Activated naive CD4-positive, alpha-beta T cell treated with anti-CD3 and anti-CD28 coated beads for 36 hours (primary cell): ENCODE measurements at places on chromosomes 3 and 15.

DNA sequence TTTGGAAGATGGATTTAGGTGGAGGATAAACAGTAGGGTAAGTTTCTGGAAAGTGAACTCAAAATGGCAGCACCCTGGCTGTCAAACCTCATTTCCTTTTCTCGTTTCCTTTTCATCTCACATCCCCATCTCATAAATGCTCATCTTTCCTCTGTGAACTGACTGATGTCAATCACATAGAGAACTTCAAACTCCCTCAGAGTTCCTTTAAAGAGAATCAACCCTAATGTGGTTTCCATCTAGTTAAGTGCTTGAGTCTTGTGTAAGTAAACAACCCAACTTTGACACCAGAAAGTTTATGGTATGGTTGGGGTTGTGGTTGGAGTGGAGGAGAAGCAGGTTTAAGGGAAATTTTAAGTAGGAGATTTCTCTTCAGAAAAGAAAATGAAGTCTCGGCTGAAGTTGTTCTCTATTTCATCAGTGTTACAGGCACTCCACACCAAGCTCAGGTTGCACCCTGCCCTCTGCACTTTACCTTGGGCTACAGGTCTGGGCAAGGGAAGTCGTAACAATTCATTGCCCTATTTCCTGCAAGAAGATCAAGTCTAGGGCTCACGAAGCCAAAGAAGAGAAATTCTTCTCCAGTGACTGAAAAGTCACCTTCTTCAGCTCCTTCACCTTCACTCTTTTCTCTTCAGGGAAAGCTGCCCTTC is 34.4 kb upstream of the TNIK start:
- DNase-seq = peak; percentile 41

GRCh38 chr3:29026286-29026685 is 254.6 kb upstream of the RBMS3 start:
- DNase-seq = no peak

DNA sequence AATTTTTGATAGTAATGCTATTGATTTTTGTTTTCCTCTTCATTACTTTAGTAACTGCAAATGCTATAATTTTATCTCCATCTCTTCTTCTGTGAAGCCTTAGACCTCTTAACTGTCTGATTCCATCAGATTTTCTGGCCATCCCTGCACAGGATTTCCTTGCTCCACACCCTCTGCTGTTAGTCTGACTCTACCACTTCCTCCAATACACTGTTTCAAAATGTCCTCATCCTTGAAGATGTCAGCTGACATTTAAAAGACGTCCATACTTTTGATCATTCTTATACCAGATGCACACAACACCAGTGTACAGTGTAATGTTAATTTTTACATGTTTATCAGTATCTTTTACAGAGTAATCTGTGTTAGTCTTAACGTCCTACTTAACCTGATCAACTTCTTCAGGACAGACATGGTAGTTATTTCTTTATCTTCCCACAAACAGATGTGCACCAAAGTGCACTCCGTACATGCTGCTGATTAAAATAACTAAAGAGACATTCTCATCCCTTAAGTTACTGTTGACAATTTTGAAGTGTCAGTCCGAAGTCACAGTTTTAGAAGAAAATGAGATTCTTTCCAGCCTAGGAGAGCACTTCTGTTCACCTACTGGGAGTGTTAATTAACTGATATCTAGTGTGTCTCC is 102.4 kb upstream of the RASGRP1 start:
- DNase-seq = no peak

GRCh38 chr3:11717768-11718636 is 74.3 kb upstream of the VGLL4 start:
- no peak for DNase-seq

GRCh38 chr3:124442463-124442862 is 287.8 kb upstream of the UMPS start:
- DNase-seq = no peak

- DNase-seq = no peak
These were observed 95.9 kb downstream of the ADAMTS17 start for GRCh38 chr15:100245855-100246254.

- no peak for DNase-seq
These were observed 145.9 kb upstream of the GALNT15 start for GRCh38 chr3:16028604-16029003.

- no peak for DNase-seq
These were observed 24.4 kb downstream of the SLC2A2 start for GRCh38 chr3:171001957-171002694.

DNA sequence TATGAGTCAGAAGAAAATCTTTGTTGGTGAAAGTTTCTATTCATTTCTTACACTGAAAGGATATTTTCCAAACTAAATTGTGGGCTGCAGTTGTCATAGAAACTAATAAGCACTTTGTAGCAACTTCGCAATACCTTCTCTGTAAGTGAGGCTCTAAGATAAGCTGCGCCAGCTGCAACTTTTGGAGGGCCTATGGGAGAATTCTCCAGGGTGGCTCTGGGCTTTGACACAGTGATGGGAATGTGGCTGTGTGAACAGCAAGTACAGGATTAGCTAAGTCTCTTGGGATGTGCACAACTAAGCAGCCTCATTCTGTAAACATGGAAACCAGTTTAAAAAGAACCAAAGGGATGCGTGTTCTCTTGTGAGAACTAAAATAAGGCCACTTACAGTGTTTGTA is 124.6 kb upstream of the SGO1 start:
- DNase-seq = no peak

DNA sequence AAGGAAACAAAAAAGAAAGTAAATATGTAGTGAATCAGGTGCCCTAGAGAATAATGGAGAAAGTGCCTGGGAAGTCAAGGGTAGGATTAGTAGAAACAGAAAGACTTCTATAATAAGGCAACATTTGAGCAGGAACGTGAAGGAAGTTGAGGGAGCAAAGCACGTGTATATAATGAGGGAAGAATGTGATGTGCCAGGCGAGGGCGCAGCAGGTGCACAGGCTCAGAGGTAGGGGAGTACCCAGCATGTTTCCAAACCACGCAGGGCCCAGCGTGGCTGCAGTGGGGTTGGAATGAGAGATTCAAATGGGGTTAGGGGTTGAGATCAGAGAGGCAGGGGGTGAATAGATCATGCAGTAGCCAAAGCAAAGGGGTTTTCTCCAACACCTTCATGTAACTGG is 91.9 kb upstream of the VGLL4 start:
- DNase-seq = peak; percentile 6

GRCh38 chr15:59352683-59353082 is 20.0 kb downstream of the MYO1E start:
- DNase-seq = no peak

DNA sequence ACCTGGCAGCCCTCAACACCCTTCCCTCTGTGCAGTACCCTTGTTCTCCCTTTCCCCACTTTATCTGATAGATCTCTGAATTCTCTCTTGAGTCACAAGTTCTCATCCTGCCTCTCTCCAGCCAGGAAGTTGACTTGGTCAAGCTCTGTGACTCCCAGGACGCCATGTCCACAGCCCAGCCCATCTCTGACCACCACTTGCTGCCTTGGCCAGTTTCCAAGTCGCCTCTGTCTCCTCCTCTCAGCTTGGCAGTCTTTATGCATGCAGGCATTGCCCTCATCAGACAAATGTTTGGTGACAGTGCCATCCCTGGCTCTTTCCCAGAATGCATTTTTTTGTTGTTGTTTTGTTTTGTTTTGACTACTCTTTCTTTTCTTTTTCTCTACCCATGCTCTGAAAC is 25.7 kb downstream of the ZNF35 start:
- no peak for DNase-seq

GRCh38 chr3:147030274-147030673 is 376.1 kb downstream of the ZIC4 start:
- no peak for DNase-seq

DNA sequence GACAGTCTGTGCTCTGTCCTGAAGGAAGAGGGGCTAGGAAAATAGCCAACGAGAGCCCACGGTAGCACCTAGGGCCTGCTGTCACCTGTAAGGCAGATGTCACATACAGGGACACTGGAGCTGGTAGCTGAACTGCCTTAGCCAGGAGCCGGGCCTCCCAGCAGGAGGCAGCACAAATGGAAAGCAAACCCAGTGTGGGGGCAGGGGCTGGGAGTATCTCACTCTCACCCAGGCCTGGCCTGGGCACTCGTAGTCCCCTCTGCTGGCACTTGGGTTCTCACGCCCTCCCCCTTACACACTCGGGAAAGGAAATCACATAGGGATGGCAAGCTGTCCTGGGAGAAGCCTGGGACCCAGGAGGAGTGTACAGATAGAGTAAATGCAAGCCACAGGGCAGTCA is 173.1 kb upstream of the CHRNA7 start:
- DNase-seq = no peak

GRCh38 chr3:141441381-141442364 is 45.2 kb upstream of the RASA2 start:
- DNase-seq = peak; percentile 91

GRCh38 chr15:70433586-70434324 is 329.6 kb downstream of the UACA start:
- DNase-seq = no peak

DNA sequence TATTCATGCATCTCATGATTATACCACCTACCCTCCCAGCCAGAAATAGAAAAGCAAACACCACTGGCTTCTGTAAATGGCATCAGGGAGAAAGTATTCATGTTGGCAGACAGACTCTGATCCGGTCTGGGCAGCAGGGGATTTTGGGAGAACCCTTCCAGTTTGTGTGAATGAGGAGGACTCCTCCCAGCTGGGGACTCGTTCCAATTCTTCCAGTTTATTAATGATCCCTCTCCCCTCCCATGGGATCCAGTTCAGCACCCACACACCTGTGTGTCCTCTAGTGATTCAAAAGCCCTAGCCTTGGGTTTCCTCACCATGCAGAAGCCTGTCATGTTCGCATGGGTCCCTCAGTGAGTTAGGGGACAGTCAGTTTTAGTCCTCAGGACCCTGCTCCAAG is 110.9 kb downstream of the IQSEC1 start:
- DNase-seq = no peak

DNA sequence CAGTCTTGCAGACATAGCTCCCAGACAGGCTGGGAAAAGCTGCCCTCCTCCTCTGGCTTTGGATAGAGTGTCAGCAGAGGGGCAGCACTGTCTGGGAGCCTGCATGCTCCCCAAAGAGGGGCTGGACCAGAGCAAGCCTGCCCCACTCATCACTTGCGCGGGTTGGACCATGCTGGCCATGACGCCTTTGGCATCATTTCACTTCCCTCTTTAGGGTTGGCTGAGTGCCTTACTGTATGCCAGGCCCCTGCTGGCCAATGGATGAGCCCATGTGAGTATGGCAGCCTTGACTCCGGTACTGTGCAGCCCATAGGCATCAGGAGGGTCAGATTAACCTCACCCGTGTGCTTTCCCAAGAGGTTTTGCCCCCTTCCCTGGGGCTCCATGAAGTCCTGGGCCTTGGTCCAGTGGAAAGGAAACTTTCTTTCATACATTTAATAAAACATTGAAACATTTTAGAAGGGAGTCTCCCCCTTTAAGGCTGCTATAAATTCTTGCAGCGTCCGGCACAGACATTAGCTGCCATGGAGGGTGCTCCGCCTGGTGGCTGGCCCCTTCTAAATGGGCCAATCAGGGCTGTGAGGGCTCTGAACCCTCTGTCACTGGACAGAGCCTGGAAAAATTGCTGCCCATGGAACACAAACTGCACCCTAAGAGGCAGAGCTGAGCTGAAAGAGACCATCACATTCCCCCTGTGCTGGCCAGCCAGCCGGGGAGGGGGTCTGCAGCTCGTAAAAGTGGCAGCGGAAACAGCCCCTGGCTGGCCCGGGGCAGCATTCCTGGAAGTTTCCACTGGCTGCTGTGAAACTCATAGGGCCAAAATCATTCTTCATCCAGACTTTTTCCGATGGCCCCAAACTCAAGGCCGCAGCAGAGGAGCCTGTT is 20.8 kb upstream of the DUSP7 start:
- DNase-seq = no peak

DNA sequence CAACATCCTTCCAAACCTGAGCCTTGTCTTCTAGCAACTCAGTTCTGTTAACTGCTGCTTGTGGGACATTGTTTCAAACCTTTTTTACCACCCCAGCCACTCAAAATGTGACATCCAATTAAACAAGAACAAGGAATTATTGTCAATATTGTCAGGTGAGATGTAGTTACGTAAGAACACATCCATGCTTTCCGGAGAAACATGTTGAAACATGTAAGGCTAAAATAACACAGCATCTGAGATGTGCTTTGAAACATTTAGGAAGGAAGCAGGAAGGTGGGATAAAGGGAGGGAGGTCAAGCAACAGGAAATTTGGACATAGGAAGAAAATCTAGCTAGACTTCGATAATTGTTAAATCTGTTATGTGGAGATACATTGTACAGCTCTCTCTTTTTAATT is 50.9 kb upstream of the PRICKLE2 start:
- DNase-seq = no peak

GRCh38 chr3:9795207-9795606 is 2.3 kb downstream of the ARPC4 start:
- DNase-seq = no peak
